Pancreas (tissue), 10 donors: ENCODE measurements at places on chromosomes 1 and 21. TPM values are rescaled to one million over a fixed set of nuclear protein-coding genes. Genes with fewer than 3 reads are reported as not detected.

The GPR52 gene
- 0.39 TPM for total RNA-seq

The CENPF gene
- total RNA-seq, result 2.0 TPM

The MIXL1 gene
- total RNA-seq, result not detected

The A3GALT2 gene
- total RNA-seq, result not detected

The HP1BP3 gene
- 74.9 TPM for total RNA-seq

The HPDL gene
- 0.38 TPM for total RNA-seq

The C1orf116 gene
- total RNA-seq, result 10.0 TPM

The KRTAP21-3 gene
- not detected for total RNA-seq

DNA sequence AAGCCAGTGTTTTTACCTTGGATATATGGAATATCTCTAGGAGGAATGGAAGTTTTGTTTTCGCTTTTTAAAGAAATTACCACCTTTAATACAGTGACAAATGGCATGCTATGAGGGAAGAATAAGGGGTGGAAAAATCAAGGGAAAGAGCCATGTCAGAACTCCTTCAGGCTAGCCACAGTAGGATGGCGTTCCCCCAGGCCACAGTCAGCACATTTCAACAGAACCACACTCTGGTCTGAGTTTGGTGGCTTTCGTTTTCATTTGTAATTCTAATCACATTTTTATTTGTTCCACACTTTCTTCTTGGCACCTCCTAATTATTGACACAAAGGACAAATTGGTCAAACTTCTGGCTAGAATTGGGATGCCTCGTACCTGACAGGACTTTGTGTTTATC is 60.3 kb upstream of the RCOR3 start:
- no peak overlapping the region for H3K4me3 ChIP-seq
- DNase-seq, result no peak
- H3K36me3 ChIP-seq, result no peaks in the 10 kb centered on the region
- H3K4me1 ChIP-seq, result no peaks in the 10 kb centered on the region

GRCh38 chr1:81808760-81809159 is 8.0 kb downstream of the ADGRL2 start:
- H3K27me3 ChIP-seq, result no peaks in the 10 kb centered on the region
- no peak for DNase-seq
- H3K4me1 ChIP-seq, result no peaks in the 10 kb centered on the region
- no peaks in the 10 kb centered on the region for H3K36me3 ChIP-seq

GRCh38 chr1:18926315-18927081 is 24.1 kb upstream of the ALDH4A1 start:
- peak; percentile 42 for DNase-seq
- no peak overlapping the region for H3K4me3 ChIP-seq
- peaks cover 27% of the 10 kb centered on the region for H3K4me1 ChIP-seq

GRCh38 chr1:218750216-218750970 is 405.3 kb downstream of the TGFB2 start:
- H3K36me3 ChIP-seq, result no peaks in the 10 kb centered on the region
- no peaks in the 10 kb centered on the region for H3K4me1 ChIP-seq
- no peak for DNase-seq
- H3K27ac ChIP-seq, result no peak overlapping the region
- H3K4me3 ChIP-seq, result no peak overlapping the region

DNA sequence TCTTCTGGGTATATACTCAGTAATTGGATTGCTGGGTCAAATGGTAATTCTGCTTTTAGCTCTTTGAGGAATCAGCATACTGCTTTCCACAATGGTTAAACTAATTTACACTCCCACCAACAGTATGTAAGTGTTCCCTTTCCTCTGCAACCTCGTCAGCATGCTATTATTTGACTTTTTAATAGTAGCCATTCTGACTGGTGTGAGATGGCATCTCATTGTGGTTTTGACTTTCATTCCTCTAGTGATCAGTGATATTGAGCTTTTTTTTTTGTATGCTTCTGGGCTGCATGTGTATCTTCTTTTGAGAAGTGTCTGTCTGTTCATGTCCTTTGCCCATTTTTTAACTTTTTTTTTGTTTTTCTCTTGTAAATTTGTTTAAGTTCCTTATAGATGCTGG is 279.4 kb downstream of the PTGER3 start:
- no peak overlapping the region for H3K27ac ChIP-seq
- no peaks in the 10 kb centered on the region for H3K27me3 ChIP-seq
- no peaks in the 10 kb centered on the region for H3K4me1 ChIP-seq
- H3K4me3 ChIP-seq, result no peak overlapping the region
- H3K36me3 ChIP-seq, result no peaks in the 10 kb centered on the region
- no peak for DNase-seq

DNA sequence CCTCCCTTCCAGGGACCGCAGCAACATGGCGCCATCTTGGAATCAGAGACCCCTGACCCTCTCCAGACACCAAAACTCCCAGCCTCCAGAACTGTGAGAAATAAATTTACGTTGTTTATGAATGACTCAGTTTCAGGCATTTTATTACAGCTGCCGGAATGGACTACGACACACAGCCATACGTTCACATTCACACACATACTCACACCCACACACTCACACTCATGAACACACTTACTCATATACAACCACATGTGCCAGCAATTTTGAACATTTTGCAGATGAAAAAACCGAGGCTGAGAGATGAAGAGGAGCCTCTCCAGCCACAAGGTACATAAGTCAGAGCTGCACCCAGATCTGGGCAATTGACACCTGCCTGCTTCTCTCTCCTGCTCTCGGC is 151.0 kb upstream of the RAB4A start:
- H3K27me3 ChIP-seq, result no peaks in the 10 kb centered on the region
- H3K27ac ChIP-seq, result no peak overlapping the region
- H3K4me3 ChIP-seq, result no peak overlapping the region
- DNase-seq, result no peak
- H3K36me3 ChIP-seq, result no peaks in the 10 kb centered on the region
- H3K4me1 ChIP-seq, result peaks cover 27% of the 10 kb centered on the region

GRCh38 chr1:33972676-33973395 is 109.0 kb downstream of the HMGB4 start:
- no peak overlapping the region for H3K4me3 ChIP-seq
- no peaks in the 10 kb centered on the region for H3K4me1 ChIP-seq
- no peak for DNase-seq
- no peak overlapping the region for H3K27ac ChIP-seq

DNA sequence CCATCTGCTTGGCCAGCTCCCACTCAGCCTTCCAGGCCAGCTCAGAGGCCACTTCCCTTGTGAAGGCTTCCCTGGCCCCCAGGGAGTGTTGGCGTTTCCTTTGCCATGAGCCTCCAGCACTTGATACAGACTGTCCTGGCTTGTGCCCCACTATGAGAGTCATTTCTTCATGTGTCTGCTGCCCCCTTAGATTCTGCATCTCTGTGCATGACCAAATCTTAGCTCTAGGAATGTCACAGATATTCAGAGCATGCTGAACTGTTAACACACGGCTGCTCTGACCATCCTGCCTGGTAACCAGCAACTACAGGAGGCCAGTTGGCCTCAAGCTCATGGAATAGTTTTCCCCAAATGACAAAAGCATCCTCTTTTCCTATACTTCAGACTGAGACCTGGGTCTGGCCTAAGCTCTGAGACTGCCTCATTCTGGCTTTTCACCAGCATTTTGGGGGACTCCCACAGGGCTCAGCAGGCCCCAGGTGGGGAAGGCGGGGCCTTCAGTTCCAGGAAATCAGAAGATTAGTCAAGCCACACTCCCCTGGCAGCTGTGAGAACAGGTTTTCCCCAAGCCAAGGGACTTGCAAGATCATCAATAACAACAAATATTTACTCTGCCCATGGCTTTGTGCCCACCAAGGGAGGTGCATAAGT is 182.6 kb upstream of the EDN2 start:
- peaks cover 11% of the 10 kb centered on the region for H3K4me1 ChIP-seq
- H3K27ac ChIP-seq, result no peak overlapping the region

DNA sequence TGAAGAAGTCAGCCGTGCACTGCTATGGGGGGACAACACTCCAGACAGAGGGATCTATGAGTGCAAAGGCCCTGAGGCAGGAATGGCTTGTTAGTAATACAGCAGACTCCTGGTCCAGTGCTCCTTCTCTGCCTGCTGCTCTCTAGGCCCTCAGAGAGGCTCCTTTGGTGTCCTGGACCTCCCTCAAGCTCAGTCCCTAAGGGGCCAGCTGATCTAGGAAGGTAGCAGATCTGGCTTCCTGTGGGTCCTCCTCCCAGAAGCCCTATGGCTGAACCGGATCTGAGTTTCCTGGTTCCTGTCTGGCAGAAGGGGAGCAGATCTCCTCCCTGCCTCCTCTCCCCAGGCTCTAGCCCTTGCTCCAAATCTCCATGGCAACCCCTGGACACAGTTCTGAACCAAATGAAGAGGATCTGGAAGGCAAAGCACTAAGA is at the start of gene LDLRAD2:
LDLRAD2 (plus strand) TSS at position 391 of the 431 bp plus-strand sequence. CDS start 187 bp downstream, outside the sequence.
- no peak within 1 kb of the TSS for H3K27ac ChIP-seq
- H3K36me3 ChIP-seq, result no peaks in the 10 kb centered on the region
- no peak for DNase-seq
- H3K4me3 ChIP-seq, result no peak within 1 kb of the TSS
- H3K27me3 ChIP-seq, result no peaks in the 10 kb centered on the region

- no peaks in the 10 kb centered on the region for H3K36me3 ChIP-seq
- H3K4me1 ChIP-seq, result peaks cover 68% of the 10 kb centered on the region
- peak overlapping the region; percentile 83 for H3K27ac ChIP-seq
- H3K27me3 ChIP-seq, result no peaks in the 10 kb centered on the region
- H3K4me3 ChIP-seq, result no peak overlapping the region
Measured at GRCh38 chr1:15201849-15202551, 45.0 kb upstream of the FHAD1 start.

DNA sequence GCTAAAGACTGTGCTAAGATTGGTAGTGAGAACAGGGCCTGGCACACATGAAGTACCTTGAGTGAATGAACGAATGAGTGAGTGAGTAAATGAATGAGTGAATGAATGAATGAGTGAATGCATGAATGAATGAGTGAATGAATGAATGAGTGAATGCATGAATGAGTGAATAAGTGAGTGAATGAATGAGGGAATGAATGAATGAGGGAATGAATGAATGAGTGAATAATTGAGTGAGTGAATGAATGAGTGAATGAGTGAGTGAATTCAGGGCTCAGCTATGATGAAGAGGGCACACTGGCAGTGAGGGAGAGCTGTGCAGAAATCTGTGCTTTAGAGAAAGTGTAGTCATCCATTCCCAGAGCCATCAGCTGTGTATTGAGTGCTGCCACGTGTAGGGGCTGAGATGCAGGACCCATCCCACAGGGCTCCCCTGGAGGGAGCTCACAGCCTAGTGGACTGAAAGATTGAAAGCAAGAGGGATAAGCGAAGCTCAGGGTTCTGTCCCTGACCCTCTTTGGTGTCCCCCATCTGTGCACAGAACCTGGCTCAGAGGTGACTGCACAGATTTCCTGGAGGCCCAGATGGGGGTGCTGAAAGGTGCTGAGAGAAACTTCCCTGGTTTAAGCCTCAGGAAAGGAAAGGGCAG is 217.9 kb upstream of the VAMP3 start:
- H3K4me1 ChIP-seq, result no peaks in the 10 kb centered on the region
- H3K36me3 ChIP-seq, result no peaks in the 10 kb centered on the region
- no peak overlapping the region for H3K4me3 ChIP-seq
- no peak for DNase-seq
- H3K27me3 ChIP-seq, result no peaks in the 10 kb centered on the region

- H3K27me3 ChIP-seq, result no peaks in the 10 kb centered on the region
- H3K36me3 ChIP-seq, result no peaks in the 10 kb centered on the region
- DNase-seq, result peak; percentile 13
- no peak overlapping the region for H3K27ac ChIP-seq
- H3K4me1 ChIP-seq, result peaks cover 10% of the 10 kb centered on the region
Measured at GRCh38 chr1:230772457-230773395, 25.5 kb downstream of the CAPN9 start.

DNA sequence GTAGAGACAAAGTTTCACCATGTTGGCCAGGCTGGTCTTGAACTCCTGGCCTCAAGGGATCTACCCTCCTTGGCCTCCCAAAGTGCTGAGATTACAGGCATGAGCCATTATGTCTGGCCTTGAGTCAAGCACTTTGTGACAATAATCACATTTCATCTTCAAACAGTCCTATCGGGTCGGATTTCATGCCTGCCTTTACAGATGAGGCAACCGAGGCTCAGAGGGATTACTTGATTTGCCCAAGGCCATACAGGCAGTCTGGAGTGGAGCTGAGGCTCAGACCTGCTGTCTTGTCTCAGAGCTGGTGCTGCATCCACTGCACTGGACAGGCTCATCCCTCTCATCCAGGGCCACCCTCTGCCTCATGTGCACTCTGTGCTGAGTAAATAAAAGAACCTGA is 26.6 kb downstream of the FAM151A start:
- no peaks in the 10 kb centered on the region for H3K4me1 ChIP-seq
- no peak overlapping the region for H3K27ac ChIP-seq
- no peak for DNase-seq
- H3K27me3 ChIP-seq, result no peaks in the 10 kb centered on the region
- no peak overlapping the region for H3K4me3 ChIP-seq

DNA sequence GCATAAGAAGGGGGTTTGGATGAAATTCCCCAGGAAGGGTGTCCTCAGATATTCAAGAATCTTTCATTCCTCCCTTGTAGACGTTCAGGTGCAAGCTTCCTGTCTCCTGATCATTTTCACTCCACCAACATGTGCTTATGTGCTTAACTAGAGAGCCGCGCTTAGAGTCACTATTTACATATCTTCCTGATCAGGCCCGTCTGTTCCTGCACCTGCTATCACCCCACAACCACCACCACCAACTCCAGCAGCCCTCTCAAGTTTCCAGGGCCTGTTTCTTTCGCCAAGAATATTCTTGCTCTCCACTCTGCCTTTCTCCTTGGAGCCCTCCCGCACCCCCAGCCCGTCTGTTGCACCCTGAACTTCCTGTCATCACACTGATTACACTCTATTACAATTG is 113.4 kb downstream of the SPSB1 start:
- no peak for DNase-seq
- no peaks in the 10 kb centered on the region for H3K4me1 ChIP-seq
- no peak overlapping the region for H3K4me3 ChIP-seq

DNA sequence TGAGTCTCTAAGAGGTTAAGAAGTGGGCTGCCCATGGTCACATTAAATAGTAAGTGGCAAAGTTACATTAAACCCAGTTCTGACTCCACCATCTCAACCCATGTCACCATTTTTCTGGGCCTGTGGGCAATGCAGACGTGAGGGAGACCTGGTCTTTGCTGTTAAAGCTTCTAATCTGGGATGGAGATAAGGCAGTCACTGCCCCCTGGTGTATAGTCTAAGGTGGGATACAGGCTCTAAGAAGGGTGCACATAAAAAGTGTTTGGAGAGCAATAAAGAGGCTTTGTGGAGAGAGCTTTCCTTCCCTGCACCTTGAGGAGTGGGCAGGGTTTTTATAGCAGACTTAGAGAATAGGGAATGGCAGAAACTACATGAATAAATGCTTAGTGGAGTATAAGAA is 141.3 kb downstream of the ROR1 start:
- H3K36me3 ChIP-seq, result no peaks in the 10 kb centered on the region
- H3K4me3 ChIP-seq, result no peak overlapping the region
- peaks cover 59% of the 10 kb centered on the region for H3K4me1 ChIP-seq
- no peak for DNase-seq

DNA sequence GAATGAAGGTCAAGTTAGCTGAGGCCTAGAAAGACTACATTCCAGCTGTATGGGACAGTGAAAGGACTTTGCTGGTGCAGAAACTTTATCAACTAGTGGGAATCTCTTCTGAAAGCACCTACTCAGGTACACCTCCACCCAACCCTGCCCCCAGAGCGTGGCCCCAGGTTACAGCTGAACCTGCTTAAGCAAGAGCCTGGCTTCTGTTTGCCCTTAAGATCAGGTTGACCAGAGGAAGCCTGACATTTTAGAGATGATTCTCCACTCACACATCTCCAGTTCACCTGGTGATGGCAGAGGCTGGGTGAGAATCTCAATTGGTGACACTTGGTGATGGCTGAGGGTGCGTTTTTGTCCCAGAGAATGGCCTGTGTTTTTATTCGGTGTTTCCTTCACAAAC is 24.0 kb downstream of the ELAPOR1 start:
- no peak overlapping the region for H3K4me3 ChIP-seq
- DNase-seq, result no peak
- H3K27me3 ChIP-seq, result no peaks in the 10 kb centered on the region
- peak overlapping the region; percentile 80 for H3K27ac ChIP-seq
- peaks cover 59% of the 10 kb centered on the region for H3K4me1 ChIP-seq
- no peaks in the 10 kb centered on the region for H3K36me3 ChIP-seq
